SHP77 (cell line): ENCODE measurements at places on chromosomes 1 and 21.

DNA sequence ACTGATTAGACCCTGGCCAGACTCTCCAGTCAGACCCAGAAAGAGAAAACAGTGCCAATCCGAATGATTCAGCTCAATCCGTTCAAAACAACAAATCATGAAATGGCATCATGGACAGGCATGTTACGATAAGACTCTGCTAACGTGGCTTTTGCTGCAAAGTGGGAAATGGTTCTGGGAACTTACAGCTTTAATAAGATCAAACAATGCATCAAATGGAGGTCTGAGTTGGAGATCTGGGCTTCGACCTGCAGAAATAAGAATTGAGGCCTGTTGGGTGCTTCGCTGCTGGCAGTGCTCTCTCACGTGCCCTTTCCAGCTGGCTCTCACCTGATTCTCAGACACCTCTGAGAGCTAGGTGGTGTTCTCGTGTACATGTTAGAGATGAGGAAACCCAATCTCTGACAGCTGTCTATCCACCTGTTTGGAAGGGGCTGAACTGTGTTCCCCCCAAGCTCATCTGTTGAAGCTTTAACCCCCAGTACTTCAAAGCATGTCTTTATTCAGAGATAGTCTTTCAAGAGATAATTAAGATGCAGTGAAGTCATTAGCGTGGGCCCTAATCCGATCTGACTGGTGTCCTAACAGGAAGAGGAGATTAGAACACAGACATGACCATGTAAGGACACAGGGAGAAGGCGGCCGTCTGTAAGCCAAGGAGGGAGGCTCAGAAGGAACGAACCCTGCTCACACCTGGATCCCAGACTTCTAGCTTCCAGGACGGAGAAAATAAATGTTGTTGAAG is 45.5 kb upstream of the ETS2 start:
- no peak for DNase-seq

GRCh38 chr1:30988045-30988444 is 77.5 kb downstream of the PUM1 start:
- DNase-seq, result no peak

DNA sequence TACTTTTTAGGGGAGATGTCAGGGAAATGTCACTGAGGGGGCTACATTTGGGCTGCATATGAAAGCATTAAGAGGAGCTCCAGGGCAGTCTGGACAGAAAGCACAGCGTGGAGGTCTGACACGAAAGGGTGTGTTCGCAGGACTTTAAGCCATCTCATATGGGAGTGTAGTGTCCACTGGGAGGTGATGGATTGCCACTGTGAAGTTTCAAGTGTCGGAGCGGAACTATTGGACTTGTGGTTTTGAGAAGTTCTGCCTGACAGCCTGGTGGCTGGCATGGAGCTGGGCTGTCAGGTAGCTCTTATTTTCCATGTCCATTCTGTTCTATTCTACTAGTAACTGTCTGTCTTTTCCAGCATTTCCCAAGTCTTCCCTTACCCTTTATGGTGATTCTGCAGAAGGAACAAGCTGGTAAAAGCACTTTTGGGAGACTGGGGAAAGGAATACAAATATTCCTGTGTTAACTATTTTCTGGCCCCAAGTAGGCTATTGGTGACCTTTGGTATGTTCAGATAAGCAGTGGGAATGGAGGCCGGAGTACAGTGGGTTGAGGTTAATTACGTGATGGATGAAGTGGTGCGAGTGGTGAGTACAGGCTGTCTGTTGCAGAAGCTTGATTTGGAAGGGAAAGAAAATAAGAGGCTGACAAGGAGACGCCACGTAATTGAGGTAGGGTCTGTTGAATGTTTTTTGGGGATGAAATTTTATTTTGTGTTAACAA is 19.3 kb downstream of the B3GALT5 start:
- DNase-seq, result no peak

GRCh38 chr1:52733368-52733767 is 7.1 kb downstream of the ZYG11B start:
- DNase-seq, result no peak

GRCh38 chr1:32612189-32612881 is 38.0 kb downstream of the ZBTB8OS start:
- DNase-seq, result peak; percentile 84
